ENCODE measurements at places on chromosomes 1 and 21.
A peak's percentile ranks its signal among the peaks of the same experiment; 100 is the strongest.

DNA sequence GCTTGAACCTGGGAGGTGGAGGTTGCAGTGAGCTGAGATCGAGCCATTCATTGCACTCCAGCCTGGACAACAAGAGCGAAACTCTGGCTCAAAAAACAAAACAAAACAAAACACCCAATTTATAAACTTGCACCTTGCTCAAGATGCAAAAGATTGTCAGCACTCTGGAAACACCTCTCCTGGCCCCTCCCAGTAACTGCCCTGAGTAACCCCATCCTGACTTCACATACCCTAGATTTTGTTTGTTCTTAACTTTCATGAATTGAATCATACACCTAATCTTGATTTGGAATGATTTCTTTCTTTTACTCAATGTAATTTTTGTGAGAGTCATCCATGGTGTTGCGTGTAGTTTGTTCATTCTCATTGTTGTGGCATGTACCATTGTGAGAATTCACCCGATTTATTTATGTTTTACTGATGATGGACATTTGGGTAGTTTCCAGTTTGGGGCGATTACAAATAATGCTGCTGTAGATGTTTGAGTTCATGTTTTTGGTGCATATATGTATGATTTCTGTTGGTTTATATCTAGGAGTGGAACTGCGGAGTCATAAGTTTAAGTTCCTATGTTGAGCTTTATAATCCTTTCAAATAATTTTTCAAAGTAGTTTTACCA, 10.4 kb downstream of the NECAP2 start:
- no peak for DNase-seq

GRCh38 chr1:243473227-243474135, 217.6 kb downstream of the SDCCAG8 start:
- DNase-seq, result no peak

- no peak for DNase-seq
Observed at GRCh38 chr1:191895049-191895448, 263.2 kb upstream of the RGS18 start.

DNA sequence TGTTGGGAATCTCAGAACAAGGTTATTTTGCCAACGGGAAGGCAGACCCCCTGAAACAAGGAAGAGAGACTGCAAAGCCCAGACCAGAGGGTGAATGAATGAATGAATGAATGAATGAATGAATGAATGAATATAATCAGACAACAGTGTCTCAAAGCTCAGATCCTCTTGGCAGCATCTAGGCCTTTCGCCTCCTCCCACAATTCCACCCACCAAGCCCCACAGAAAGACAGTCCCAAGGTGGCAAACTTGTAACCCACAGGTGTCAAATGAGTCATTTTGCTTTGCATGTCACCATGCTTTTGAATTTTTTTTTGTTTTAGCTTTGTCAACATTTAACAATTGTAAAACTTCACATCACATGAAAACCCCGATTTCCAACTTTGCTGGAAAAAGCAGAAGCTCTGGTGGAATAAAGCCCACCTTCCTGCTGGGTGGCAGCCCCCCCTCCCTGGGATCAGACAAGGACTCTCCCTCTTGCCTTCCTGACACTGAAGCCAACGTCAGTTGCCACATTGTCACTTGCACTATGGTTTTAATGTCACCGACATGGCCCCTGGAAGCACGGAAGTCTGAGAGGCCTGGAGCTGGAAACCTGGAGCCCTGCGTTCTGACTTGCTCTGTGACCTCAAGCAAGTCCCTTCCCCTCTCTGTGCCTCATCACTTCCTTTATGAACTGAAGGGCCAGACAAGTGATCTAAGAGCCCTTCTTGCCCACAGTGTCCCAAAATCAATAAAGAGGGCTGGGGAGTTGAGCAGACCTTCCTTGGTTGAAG, 134.6 kb upstream of the RUNX3 start:
- DNase-seq, result no peak

DNA sequence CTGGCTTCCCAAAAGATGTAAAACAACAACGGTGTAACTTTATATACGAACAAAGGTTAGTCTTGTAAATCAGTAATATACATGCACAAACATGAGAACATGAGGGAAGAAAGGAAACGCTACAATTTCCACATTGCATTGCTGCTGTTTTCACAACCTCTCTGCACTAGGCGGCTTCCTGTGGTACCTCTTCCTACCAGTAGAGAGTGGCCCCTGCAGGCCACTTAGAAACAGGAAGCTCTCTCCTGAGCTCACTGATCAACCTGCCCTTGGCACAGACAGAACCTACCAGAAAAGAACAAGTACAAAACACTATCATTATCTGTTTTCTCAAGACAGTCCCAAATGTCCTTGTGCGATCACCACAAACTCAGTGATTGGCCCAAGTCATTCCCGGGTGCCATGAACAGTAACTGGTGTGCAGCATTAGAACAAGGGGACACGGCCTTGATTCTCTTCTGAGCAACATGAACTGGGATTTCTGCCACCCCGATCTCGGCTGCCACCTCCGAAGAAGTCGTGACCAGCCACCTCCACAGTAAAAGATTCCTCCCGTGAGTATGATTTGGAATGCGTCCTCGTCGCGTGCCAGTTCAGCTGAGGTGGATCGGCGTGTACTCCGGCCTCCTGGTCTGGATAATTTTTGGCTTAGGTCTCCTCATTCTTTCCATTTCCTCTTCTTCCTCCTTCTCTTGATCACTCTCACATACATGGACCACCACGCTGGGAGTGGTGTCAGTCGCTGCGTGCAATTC, 5.7 kb upstream of the KCNE1 start:
- DNase-seq, result no peak

DNA sequence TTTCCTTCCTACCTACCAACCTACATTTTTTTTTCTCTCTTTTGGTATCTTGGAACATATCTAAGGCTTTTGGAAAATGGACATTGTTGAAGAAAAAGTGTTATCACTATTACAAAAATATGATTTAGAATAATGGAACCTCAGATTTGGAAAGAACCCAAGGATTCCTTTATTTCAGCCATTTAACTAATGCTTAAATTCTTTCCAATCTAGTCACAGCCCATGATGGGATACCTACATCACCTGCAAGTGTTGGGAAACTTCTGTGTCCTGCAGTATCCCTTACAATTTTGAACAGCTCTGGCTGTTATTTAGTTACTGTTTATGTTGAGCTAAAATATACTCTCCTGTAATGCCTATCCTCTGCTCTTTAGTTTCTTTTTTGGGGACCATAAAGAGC, 22.3 kb upstream of the APOBEC4 start:
- no peak for DNase-seq

DNA sequence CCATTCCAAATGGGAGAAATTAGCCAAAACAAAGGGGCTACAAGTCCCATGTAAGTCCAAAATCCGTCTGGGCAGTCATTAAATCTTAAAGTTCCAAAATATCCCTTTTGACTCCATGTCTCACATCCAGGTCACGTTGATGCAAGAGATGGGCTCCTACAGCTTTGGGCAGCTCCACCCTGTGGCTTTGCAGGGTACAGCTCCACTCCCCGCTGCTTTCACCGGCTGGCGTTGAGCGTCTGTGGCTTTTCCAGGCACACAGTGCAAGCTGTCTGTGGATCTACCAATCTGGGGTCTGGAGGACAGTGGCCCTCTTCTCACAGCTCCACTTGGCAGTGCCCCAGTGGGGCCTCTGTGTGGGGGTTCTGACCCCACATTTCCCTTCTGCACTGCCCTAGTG, 130.2 kb downstream of the TPR start:
- peak; percentile 18 for DNase-seq

- DNase-seq, result no peak
Observed at GRCh38 chr1:94884106-94884505, 42.8 kb downstream of the CNN3 start.

GRCh38 chr1:29831500-29832117, 595.3 kb downstream of the PTPRU start:
- DNase-seq, result no peak

- DNase-seq, result no peak
Observed at GRCh38 chr1:3261007-3261968, 192.3 kb downstream of the PRDM16 start.

- no peak for DNase-seq
Observed at GRCh38 chr1:211236633-211237320, 22.4 kb upstream of the RCOR3 start.

DNA sequence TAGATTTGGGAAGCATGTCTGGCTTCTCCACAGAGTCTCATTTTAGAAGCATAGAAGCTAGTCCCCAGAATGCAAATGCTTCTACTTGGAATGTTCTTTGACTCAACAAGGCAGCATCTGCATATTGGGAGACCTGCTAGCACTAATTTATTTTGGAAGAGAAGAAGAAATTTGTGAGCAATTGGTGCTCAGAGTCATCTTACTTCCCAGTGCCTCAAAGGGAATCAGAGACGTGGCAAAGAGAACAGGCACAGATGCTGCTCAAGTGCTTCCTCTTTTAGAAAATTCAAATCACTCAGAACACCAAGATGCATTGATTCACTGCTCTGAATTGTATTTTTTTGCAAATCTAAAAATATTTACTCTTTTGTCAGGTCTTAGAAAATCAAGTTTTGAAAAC, 255.7 kb downstream of the BRINP2 start:
- DNase-seq, result no peak

GRCh38 chr1:163410073-163410999, 88.6 kb downstream of the NUF2 start:
- DNase-seq, result no peak

DNA sequence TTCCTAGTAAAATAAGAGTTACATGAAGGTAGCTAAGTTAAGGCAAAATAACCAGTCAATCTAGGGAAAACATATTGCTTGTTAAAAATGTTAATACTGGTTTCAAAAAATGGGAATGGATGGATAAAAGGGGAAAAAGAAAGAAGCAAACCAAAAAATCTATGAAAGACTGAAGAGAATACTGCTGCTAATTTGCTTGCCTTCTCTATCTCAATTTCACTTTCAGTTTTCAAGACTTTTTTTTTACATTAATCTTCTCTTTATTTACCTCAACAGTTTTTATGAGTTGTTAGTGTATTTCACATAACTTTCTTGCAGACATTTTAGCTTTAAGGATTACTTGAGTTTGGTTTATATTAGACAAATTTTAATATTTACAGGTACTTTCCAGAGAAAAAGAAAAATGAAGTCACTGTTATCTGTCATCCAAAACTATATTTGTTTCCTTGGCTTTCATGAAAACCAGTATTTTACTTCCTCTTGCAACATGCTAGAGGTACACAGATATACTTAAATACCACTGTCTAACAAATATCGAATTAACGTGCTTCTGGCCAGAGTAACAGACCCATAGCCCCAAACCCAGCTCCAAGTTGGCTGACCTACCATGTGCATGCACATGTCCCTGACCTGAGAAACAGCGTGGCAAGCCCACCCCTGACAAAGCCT, 70.7 kb downstream of the COL24A1 start:
- no peak for DNase-seq
